ENCODE measurements at places on chromosomes 12 and 14. TPM values are rescaled to one million over a fixed set of nuclear protein-coding genes. Genes with fewer than 3 reads are reported as not detected.

Gene CLBA1
- total RNA-seq: 2.2 TPM

Gene NDUFA12
- total RNA-seq: 472 TPM

Gene RD3L
- total RNA-seq: 7.6 TPM

Gene PLEKHG3
- total RNA-seq: 28.1 TPM

Gene CFAP251
- 2.2 TPM for total RNA-seq

Gene SLC4A8
- 1.1 TPM for total RNA-seq

Gene ALDH2
- 157 TPM for total RNA-seq

Gene KLRC4
- not detected for total RNA-seq

Gene NPAS3
- 1.3 TPM for total RNA-seq

Gene KCNH3
- total RNA-seq: 0.19 TPM

Gene CACNA1C
- 83.1 TPM for total RNA-seq

Gene EXOC3L4
- not detected for total RNA-seq

Gene C1S
- total RNA-seq: 114 TPM

Gene DLK1
- total RNA-seq: not detected

Gene EMP1
- total RNA-seq: 188 TPM

Gene ARPC3
- total RNA-seq: 138 TPM

Gene MIP
- total RNA-seq: not detected

Gene ATP2B1
- total RNA-seq: 18.5 TPM

Gene POP5
- 33.9 TPM for total RNA-seq

Gene TSPAN11
- total RNA-seq: 2.5 TPM

Gene FAM216A
- 10.0 TPM for total RNA-seq

Gene SIX4
- total RNA-seq: 3.3 TPM

Gene SHMT2
- total RNA-seq: 33.0 TPM

Gene KRT78
- not detected for total RNA-seq

Gene SYNDIG1L
- total RNA-seq: 0.22 TPM

Gene ATP5MC2
- 659 TPM for total RNA-seq

Gene SYT10
- not detected for total RNA-seq

Gene MYF6
- total RNA-seq: 0.28 TPM

Measured in right atrium auricular region (tissue), 2 donors.